Naive B cell (primary cell): ENCODE measurements at places on chromosomes 5 and 9.

- DNase-seq = no peak
Measured at GRCh38 chr5:31229266-31229665, 35.8 kb downstream of the CDH6 start.

GRCh38 chr5:129856325-129856724, 47.9 kb upstream of the CHSY3 start:
- DNase-seq = no peak

DNA sequence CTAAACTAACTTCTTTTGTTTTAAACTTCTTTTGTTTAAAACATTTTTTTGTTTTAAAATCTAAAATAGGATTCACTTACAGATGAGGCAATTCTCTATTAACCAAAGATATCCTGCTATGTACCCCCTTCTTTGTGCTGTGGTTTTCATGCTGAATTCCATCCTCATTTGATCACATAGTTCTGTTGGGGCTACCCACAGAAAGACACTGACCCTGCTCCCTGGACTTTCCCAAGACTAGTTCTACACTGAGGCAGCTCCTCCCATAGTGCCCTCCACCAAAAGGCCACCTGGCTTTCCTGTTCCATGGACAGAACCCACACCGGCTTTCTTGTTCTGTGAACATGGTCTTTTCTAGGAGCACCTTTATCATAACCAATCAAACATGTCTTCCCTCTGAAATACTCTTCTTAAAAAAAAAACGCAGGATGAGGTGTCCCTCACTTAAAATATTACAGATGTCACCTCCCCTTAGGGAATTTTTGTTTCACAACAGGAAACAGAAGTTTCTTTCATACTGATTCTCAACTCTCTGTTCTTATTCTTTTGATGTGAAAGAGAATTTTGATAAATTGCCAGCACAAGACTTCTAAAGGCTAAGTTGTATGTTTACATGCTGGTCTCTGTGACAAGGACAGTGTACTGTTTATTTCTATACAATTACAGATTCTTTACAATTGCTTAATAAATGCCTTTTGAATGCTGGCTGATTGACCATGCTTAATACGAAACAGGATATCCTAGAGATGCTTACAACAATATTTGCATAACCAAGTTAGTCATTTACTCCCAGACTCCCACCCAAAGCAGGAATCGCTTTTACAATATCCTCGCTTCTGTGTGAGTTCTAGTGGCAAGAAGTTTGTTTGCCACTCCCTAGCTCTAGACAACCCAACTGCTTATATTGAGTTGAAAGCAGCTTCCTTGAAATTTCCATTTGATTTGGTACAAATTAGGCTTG, 300.4 kb downstream of the DTWD2 start:
- DNase-seq = no peak

GRCh38 chr9:127721391-127721821, 5.5 kb downstream of the TTC16 start:
- DNase-seq = no peak

GRCh38 chr5:59380350-59380951, 513.1 kb downstream of the PDE4D start:
- peak; percentile 20 for DNase-seq

DNA sequence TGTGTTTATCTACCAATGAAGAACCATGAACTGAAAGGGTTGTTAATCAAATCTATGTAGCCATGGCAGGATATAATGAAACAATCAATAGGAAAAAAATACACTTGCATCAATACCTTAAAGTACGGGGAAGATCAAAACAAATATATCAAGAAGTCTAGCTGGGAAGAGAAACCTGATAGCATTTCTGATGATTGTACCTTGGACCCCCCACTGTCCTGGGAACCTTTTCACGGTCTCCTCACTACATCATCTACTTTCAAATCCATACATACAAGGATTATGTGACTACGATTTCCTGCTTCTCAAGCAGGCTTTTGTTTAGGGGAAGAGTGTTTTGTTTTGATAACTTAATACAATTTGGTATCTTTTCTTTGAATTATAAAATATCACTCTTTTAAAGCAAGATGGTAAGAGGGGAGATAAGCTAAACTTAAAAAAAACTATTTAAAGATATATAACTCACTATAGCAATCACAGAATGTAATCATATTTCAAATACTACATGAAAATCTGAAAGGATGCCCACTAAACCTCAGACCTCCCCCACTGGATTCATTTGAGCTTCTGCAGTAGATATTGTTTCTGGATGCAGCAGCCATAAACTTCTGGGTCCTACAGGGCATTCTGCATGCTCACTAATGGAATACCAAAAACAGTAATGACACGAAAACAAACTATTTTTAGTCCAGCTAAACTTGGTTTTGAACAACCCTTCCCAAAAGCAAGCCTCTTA, 8.0 kb downstream of the EBF1 start:
- no peak for DNase-seq

- no peak for DNase-seq
Measured at GRCh38 chr9:99471033-99471432, 249.0 kb downstream of the SEC61B start.

GRCh38 chr9:91896513-91897121, 53.4 kb downstream of the ROR2 start:
- no peak for DNase-seq

GRCh38 chr5:17890501-17890900, 256.2 kb downstream of the TAF11L14 start:
- DNase-seq = no peak

DNA sequence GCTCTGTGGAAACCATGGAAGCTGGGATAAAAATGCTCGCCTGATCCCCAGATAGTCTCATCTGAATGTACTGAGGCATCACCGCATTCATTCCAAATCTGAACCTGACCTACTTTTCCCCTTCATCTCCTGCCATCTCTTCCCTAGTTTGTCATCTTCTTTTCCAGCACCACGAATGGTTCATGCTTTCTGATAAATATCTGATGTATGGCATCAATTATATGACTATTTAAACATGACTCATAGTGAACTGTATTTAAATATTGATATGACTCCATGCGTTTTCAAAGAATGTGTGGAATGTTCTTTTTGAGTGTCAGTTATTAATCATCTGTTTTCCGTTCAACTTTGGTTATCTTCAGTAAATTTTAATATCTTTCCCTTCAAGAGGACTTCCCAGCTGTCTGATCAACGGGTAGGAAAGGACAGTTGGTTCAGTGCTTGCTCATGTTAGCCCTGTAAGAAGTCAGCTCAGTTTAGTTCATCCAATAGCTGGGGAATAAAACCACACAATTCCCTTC, 21.1 kb downstream of the BASP1 start:
- DNase-seq = no peak

GRCh38 chr9:134536931-134537330, 104.7 kb upstream of the COL5A1 start:
- no peak for DNase-seq

GRCh38 chr5:1527533-1528205, 3.9 kb upstream of the LPCAT1 start:
- DNase-seq = no peak

DNA sequence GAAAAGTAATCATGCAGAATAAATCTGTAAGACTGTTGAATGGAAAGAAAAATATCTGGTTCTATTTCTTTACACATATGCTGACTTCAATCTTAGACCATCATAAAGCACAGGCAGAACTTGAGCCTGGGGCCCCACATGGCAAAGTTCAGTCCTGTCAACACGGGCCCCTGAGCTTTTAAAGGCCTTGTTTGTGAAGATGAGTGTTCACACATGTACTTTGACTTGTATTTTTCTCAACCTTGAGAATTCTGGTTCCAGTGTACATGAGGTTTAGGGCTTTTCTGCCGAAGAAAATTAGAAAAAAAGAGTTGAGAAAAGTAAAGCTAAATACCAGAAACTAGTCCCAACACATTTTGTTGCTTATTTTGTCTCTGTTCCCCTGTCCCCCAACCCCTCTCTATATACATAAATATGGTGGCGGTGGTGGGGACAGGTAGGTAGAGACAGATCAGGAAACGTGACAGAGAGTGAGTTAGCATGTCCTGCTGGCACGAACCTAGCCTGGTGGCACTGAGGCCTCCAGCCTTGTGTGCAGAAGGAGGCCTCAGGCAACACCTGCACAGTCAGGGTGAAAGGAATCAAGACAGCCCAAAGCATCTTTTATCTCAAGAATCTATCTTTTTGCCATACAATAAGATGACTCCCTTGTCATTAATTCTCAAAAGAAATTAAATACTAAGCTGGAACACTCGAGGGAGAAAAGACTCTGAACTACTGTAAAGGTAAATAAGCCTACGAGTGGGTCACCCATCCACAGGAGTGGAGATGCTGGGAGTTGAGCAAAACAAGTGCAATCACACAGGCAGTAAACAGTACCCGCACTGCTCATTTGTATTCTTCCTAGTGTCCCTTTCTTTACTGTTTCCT, 22.9 kb downstream of the LIFR start:
- DNase-seq = no peak

DNA sequence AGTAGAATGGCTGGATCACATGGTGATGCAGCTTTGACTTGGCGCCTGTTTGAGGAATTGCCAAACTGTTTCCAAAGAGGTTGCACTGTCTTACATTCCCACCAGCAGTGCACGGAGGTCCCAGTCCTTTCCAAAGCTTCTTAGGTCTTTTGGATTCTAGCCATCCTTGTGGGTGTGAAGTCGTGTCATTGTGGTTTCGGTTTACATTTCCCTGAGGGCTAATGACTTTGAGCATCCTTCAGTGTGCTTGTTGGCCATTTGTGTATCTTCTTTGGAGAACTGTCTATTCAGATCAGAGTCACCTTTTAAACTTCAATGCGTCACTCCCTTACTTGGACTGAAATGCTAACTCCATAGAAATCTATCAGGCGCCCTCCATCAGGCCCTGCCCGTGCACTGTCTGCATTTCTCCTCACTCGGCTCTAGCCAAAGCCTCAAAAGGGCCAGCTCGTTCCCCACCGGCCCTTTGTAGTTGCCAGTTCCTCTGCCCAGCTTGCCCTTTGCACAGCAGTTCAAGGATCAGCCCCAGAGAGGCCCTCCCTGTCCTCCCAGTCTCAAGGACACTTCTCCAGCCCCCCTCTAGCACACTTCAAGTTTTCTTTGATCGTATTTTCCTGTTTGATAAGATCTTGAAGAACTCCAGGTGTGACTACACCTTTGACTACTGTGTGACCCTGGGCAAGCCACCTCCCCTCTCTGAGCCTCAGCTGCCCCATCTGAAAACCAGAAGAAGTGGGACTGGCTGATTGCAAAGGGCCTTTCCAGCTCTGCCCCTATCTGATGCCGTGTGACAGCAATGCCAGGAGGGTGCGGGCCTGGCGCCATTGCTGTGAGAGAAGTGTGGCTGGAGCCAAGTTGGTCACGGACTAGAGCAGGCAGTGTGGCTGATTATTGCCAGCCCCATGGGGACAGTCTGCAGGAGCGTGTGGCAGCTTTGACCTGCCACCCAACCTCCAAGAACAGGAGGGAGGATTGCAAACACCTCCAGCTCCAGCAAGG, 5.6 kb downstream of the HRH2 start:
- no peak for DNase-seq

- no peak for DNase-seq
Measured at GRCh38 chr5:64646169-64646568, 44.1 kb upstream of the SHISAL2B start.

GRCh38 chr5:14201325-14202045, 58.3 kb downstream of the TRIO start:
- no peak for DNase-seq

DNA sequence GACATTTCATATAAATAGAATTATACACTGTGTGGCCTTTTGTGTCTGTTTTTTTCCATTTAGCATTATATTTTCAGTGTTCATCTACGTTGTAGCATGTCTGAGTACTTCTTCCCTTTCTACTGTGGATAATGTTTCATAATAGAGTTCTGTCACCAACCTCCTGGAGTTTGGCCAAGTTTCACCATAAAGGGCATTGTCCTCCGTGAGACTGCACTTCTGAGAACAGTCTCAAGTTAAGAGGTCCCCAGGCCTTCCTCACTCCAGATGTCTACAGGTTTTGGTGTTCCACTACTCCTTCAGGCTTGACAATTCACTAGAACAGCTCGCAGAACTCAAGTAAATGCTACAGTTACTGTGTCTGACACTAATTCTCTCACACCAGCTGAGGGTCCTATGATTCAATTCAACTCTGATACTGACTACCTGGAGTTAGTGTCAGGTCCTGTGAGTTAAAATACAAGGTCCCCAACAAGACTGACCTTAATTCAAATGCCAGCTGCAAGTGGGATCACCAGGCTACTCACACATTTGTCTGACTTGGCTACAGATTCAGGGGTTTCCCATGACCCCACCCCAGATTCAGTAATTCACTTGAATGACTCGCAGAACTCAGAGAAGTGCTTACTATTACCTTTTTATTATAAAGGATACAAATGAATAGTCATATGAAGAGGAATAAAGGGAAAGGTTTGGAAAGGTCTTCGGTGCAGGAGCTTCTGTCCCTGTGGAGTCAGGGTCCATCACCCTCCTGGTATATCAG, 31.1 kb downstream of the SLC35A4 start:
- no peak for DNase-seq

- no peak for DNase-seq
Measured at GRCh38 chr5:78504704-78505677, 143.6 kb downstream of the LHFPL2 start.

- no peak for DNase-seq
Measured at GRCh38 chr5:18811661-18812060, 1176.3 kb downstream of the CDH18 start.

DNA sequence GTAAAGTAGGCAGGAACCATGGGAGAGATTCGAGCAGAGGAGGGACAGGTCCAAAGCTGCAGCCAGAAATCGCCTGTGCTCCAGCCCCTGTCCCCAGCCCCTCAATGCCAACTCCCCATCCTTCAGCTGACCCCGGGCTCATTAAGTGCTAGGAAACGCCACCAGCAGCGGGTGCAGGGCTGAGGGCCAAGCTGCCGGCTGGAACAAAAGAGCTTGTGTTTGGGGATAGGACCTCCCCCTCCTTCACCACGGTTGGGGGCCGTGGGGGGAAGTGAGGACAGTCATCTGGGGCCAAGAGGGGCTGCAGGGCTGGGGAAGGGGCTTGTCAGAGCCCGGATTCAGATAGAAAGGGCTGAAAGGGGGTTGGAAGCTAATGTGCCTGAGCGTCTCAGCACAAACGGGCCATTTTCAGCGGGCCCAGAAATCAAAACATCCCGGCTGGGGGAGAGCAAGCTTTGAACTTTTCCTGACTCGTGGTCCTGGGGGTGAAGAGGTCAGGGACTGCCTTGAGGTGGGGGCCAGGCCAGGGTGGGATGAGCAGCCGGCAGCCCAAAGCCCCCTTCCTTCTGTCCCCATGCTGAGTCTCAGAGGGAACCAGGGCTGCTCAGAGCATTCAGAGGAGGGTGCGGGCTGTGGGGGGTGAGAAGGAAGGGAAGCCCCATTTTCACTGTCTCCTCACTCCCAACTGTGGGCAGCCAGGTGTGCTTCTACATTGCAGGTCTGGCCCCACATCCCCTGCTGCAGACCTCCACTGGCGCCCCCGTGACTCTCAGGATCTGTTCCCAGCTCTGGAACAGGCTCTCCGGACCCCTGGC, 69.4 kb upstream of the DAB2IP start:
- no peak for DNase-seq

DNA sequence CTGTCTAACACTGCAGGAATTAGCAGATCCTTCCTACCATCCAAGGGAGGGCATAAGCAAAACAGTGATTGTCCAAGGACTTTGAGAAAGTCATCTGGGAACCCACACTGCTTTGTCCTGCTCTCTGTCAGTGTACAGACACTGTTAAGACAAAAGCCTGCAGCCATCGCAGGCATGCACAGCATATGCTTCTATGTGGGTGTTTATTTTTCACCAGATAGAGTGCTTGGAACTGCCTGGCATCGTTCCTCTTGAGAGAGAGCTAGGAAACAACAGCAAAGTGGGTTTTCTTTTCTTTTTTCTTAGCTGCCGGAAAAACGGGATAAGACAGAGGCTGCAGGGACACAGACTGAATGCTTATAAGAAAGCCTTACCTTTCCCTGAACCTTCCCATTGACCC, 212.3 kb downstream of the ICE1 start:
- DNase-seq = no peak
